ENCODE measurements at places on chromosomes 4 and X.

GRCh38 chr4:7323872-7324650 is 110.7 kb downstream of the PSAPL1 start:
- no peak for DNase-seq

- DNase-seq: no peak
These were observed 44.6 kb downstream of the RAB33A start for GRCh38 chrX:130216320-130216719.

- DNase-seq: no peak
These were observed 56.3 kb downstream of the DTHD1 start for GRCh38 chr4:36337665-36338185.

DNA sequence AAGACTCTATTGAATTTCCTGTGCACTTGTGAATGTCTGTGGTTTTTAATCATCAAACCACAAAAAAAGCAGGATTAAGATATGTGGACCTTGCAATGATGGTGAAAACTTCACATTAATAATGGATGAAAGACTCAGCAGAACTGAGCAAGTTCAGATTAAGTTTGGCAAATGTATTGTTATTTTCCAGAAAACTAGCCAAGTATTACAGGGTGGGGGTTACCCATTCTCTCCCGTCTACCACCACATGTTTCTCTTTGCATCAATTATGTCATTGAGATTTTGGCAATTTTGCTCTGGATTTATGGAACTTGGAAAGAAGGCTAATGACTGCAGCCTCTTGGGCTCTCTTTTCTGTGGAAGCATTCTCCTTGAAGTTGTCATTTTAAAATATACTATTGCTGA is 577.1 kb downstream of the ANKRD50 start:
- no peak for DNase-seq

DNA sequence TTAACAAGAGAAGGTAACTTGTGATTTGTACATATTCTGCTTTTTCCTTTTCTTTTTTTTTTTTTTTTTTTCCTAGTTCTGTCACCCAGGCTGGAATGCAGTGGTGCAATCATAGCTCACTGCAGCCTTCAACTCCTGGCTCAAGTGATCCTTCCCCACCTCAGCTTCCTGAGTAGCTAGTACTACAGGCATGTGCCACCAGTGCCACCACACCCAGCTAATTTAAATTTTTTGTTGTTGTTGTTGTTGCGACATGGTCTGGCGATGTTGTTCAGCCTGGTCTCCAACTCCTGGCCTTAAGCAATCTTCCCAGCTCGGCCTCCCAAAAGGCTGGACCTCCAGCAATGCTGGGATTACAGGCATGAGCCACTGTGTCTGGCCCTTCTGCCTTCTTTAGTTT is 1.5 kb upstream of the TACR3 start:
- DNase-seq: no peak

DNA sequence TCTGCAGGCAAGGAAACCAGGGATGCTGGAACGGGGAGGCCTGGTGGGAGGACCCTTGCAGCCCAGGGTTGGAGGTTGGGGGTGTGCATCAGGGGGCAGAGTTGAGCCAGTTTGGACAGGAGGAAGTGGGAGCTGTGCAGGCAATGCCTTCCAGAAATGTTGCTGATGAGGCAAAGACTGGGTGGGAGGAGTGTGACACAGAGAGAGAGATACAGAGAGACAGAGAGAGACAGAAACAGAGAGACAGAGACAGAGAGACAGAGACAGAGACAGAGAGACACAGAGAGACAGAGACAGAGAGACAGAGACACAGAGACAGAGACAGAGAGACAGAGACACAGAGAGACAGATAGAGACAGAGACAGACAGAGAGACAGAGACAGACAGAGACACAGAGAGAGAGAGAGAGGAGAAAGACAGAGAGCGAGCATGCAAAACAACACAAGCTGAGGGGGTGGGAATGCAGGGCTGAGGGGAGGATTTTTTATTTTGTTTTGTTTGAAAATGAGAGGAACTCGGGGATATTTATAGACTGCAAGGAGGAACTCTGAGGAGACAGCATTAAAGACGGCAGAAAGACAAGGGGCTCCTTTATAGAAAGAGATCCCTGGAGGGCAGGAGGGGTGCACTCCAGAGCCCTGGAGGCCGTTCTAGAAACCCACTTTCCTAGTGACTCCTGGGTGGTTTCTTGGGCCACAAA is 1.9 kb upstream of the HAUS3 start:
- DNase-seq: peak; percentile 23

DNA sequence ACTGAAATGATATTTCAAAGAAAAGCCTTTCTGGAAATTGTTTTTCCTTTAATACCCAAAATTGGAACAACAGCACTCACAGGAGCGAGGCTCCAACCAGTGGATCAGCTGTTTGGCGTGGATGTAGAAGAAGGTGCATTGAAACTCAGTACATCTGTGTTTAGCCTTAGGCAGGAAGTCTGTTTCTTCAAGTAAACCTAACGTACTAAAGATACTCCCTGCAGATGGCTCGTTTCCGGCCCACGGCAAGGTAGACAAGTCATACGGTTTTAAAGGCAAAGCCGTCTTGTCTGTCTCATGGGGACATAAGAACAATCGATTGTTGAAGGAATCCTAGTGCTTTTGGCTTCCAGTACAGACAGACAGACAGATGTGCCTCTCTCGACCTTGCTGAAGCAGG is 50.0 kb upstream of the CLCN4 start:
- peak; percentile 70 for DNase-seq

GRCh38 chr4:136754810-136755530 is 777.3 kb downstream of the PCDH18 start:
- DNase-seq: no peak

GRCh38 chr4:24675721-24676389 is 91.5 kb upstream of the DHX15 start:
- DNase-seq: no peak

- DNase-seq: no peak
These were observed 130.5 kb downstream of the ATXN3L start for GRCh38 chrX:13189380-13189779.

DNA sequence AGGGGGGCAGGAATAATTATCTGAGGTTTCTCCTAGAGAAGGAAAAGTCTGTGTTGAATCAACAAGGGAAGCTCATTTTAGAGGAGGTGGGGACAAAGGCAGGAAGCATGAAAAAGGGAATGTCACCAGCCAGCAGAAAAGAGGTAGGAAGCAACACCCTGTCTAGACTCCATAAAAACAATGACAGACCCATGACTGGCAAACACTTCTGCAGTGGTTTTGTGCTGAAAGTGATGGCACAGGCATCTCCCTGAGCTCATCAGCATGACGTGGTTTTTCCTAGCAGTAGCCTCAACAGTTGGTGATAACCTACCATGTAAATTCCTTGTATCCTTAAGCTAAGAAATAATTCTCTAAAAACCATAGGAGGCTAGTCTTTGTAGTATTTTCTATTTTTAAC is 110.7 kb upstream of the GALNT7 start:
- no peak for DNase-seq

GRCh38 chr4:24382381-24382780 is 202.0 kb downstream of the DHX15 start:
- no peak for DNase-seq

- no peak for DNase-seq
These were observed 1331.1 kb upstream of the ADGRL3 start for GRCh38 chr4:59869056-59869455.

DNA sequence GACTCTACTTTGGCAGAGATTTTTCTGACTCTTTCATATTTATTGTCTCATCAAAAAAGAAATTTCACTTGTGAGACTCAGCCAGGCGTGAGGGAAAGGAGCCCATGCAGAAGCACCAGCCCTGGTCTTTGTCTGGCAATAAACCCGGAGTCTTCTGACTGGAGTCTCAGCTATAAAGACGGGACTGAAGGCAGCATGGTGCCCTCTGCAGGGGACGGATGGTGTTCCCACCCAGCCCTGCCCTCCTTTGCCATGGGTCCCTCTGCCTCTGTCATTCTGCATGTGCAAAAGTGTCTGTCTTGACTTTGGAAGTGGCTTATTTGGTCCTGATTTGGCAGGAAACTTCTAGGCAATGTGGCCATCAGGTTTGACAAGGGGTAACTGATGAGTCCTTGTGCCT is 14.2 kb downstream of the ZNF185 start:
- no peak for DNase-seq

GRCh38 chr4:183182873-183183725 is 84.0 kb downstream of the WWC2 start:
- no peak for DNase-seq

- DNase-seq: no peak
These were observed 223.9 kb upstream of the VEGFC start for GRCh38 chr4:177016541-177017141.

GRCh38 chr4:169080981-169081380 is 70.9 kb upstream of the CBR4 start:
- DNase-seq: no peak

DNA sequence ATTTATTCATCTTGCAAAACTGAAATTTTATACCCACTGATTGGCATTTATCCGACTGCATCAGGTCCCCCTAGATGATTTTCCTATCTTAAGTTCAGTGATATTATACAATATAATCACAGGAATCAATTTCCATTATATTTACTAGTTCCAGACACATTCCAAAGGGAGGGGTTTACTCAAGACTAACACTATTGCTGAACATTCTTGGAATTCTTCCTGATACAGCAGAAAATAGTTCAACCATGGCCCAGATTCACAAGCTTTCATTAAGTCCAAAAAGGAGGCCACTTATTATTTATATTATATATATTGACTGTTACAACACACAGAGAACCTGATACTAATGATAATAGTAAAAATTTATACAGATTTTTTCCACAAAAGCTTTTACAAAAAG is 2353.6 kb downstream of the PCDH7 start:
- no peak for DNase-seq

DNA sequence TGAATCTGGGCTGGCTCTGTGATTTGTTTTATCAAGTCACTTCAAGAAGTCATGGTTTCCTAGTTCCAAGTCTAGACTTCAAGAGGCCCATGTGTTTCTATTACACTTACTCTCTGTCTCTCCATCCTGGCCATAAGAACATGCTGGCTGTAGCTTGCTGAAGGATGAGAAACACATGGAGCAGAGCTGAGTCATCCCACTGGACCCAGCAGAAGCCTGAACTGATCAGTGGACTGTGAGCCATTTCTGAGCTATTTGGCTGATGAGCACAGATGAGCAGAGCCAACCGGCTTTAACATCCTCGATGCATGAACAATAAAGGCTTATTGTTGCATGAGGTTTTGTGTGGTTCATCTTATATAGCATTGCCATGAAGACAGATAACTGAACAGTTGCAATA is 290.6 kb upstream of the BOD1L1 start:
- no peak for DNase-seq

DNA sequence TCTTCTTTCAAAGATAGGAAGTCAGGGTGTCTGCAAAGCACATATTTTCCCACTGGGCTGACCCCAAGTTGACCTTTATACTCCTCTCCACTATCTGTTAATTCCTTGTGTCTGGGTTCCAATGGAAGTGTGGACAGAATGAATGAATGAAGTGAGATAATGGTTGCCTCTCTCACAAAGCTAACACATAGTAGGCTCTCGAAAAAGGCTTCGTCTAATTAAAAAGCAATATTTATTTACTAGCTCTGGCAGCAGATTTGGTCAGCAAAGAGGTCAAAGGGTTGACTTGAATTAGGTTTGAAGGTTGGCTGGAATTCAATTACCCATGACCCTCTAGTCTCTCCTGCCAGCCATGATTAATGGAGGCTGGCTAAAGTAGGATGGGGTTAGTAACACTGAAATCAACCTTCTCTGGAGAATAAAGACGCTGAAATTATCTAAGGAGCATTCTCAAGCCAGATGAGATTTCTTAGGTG is 280.3 kb upstream of the KLF3 start:
- no peak for DNase-seq

- DNase-seq: no peak
These were observed 53.9 kb upstream of the TENM3 start for GRCh38 chr4:182189103-182189878.

DNA sequence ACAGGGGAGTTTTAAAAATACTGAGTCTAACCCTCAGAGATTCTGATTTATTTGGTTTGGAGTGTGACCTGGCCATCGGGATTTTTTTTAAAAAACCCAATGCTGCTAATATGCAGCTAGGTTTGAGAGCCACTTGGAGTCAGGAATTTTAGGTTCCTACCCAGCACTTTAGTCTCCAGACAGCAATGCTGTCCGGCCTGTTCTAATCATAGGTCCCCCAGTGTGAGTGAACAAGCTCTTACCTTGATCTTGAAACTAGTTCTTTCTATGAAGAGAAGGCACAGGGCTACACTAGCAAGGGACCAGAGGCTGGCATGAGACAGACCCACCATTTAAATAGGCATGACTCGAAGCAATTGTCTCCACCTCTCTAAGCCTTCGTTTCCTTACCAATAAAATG is 103.5 kb downstream of the SMIM20 start:
- DNase-seq: no peak

GRCh38 chr4:181957088-181957487 is 286.1 kb upstream of the TENM3 start:
- no peak for DNase-seq

DNA sequence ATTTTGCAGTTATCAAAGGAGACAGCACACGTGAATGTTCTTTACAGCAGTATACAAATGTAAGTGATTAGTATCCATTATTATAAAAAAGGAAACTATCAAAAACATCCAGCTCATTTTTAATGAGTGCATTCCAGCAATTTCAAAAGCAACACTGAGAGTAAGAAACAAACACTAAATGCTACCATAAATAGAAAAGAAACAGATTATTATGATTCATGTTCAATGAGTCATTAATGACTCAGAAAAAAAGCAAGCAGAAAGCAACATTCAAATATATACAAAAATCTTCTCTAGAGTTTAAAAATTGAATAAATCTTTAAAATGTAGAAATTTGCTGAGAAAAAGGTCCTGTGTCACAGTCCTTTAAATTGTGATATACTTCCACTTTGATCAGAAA is 346.5 kb upstream of the FMR1 start:
- no peak for DNase-seq

Data from activated naive CD4-positive, alpha-beta T cell treated with anti-CD3 and anti-CD28 coated beads, Interleukin-2, amount 10 ng/mL, durations not matched to agents 7 days and 5 days (primary cell).